Sigmoid colon (tissue), 7 donors: ENCODE measurements at places on chromosomes 1 and 21. TPM values are rescaled to one million over a fixed set of nuclear protein-coding genes. Genes with fewer than 3 reads are reported as not detected.
A peak's percentile ranks its signal among the peaks of the same experiment; 100 is the strongest.

The PAPPA2 gene
- total RNA-seq: 1.4 TPM

- H3K27me3 ChIP-seq: no peaks in the 10 kb centered on the region
- no peak for DNase-seq
- H3K36me3 ChIP-seq: no peaks in the 10 kb centered on the region
- H3K4me1 ChIP-seq: peaks cover 10% of the 10 kb centered on the region
- no peak overlapping the region for H3K4me3 ChIP-seq
Measured at GRCh38 chr1:157403203-157403602, 149.1 kb downstream of the FCRL5 start.

The CADM3 gene
- 21.0 TPM for total RNA-seq

- H3K36me3 ChIP-seq: no peaks in the 10 kb centered on the region
- no peak overlapping the region for H3K27ac ChIP-seq
- peak; percentile 26 for DNase-seq
- H3K4me3 ChIP-seq: no peak overlapping the region
- no peaks in the 10 kb centered on the region for H3K27me3 ChIP-seq
- peaks cover under 1% of the 10 kb centered on the region for H3K4me1 ChIP-seq
Measured at GRCh38 chr1:156559086-156559796, 13.1 kb downstream of the IQGAP3 start.

The AMIGO1 gene
- 12.1 TPM for total RNA-seq

- H3K4me1 ChIP-seq: no peaks in the 10 kb centered on the region
- peaks cover 8% of the 10 kb centered on the region for H3K36me3 ChIP-seq
- no peak overlapping the region for H3K4me3 ChIP-seq
- no peaks in the 10 kb centered on the region for H3K27me3 ChIP-seq
Measured at GRCh38 chr1:172582889-172583288, 49.9 kb downstream of the SUCO start.

DNA sequence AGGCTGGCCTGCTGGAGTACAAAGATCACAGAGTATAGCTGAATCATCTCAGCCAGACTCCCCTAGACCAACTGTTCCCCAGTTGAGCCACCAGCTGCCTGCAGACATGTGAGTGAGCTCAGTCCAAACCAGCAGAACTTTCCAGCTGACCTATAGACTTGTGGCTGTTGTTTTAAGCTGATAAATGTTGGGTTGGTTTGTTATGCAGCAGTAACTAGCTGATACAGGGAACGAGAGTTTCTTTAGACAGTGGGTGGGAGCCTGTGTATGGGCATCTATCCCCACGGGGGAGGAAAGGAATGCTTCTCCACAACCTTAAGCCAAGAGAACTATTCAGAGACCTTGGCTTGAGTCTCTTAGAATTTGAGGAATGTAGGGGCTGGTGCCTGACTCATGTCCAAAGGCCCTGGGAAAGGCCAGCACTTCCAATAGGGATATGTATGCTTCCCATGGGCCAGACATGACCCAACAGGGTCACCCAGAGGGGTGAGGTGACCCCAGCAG lies 30.1 kb downstream of the SLC1A7 start:
- no peak for DNase-seq
- H3K4me1 ChIP-seq: peaks cover 66% of the 10 kb centered on the region
- H3K27me3 ChIP-seq: no peaks in the 10 kb centered on the region
- H3K27ac ChIP-seq: no peak overlapping the region

GRCh38 chr1:81125672-81126071 lies 675.1 kb upstream of the ADGRL2 start:
- H3K36me3 ChIP-seq: no peaks in the 10 kb centered on the region
- no peak overlapping the region for H3K27ac ChIP-seq
- H3K4me1 ChIP-seq: peaks cover 18% of the 10 kb centered on the region
- H3K4me3 ChIP-seq: no peak overlapping the region
- no peak for DNase-seq

The ACTL8 gene
- total RNA-seq: not detected

The ADGRL4 gene
- 7.8 TPM for total RNA-seq

DNA sequence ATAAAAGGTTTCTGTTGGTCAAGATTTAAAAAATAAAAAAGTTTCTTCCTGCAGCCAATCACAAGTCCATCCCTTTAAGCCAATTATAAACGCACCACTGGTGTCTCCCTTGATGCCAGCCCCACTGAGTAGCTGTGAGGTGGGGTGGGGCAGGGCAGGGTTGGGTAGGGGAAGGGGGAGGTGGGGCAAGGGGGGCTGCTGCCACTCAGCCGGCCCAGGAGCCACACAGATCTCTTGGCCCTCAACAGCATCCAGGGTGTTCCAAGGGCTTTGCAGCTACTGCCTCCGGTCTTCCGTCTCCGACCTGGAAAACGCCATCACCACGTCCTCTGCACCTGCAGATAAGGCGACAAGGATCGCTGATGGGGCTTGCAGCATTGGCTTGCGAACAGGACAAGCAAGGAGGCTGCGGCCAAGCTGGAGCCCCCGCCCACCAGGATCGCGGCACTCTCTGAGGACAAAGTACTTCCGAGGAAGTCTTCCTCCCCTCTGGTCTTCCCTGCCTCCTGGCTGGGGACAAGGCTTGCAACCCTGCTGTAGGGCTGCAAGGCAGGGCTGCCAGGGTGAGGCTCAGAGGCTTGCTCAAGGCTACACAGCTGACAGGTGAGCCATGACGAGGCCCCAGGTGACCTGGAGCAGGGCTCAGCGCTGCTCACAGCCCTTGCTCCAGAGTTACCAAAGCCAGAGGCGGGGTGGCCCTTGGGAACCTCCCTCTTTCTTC lies 26.8 kb upstream of the CLSTN1 start:
- DNase-seq: no peak
- H3K4me3 ChIP-seq: no peak overlapping the region
- H3K36me3 ChIP-seq: no peaks in the 10 kb centered on the region

The ZNF683 gene
- not detected for total RNA-seq

- H3K4me3 ChIP-seq: no peak overlapping the region
- no peaks in the 10 kb centered on the region for H3K27me3 ChIP-seq
- H3K36me3 ChIP-seq: no peaks in the 10 kb centered on the region
- no peak overlapping the region for H3K27ac ChIP-seq
Measured at GRCh38 chr1:157838966-157839365, 2.6 kb downstream of the CD5L start.

The NEGR1 gene
- 61.0 TPM for total RNA-seq

The APOBEC4 gene
- total RNA-seq: not detected

GRCh38 chr1:43653893-43654292 lies 3.9 kb downstream of the KDM4A start:
- H3K27ac ChIP-seq: no peak overlapping the region
- H3K4me3 ChIP-seq: no peak overlapping the region
- peaks cover 47% of the 10 kb centered on the region for H3K36me3 ChIP-seq
- DNase-seq: no peak
- no peaks in the 10 kb centered on the region for H3K27me3 ChIP-seq

The SWT1 gene
- 6.8 TPM for total RNA-seq

The ZMYND12 gene
- 0.54 TPM for total RNA-seq

GRCh38 chr1:248873993-248874533 lies 15.2 kb upstream of the ZNF692 start:
- no peaks in the 10 kb centered on the region for H3K4me1 ChIP-seq
- no peaks in the 10 kb centered on the region for H3K36me3 ChIP-seq
- peak overlapping the region; percentile 96 for H3K27ac ChIP-seq

The DNM3 gene
- total RNA-seq: 3.9 TPM

The MAN1C1 gene
- total RNA-seq: 32.1 TPM

DNA sequence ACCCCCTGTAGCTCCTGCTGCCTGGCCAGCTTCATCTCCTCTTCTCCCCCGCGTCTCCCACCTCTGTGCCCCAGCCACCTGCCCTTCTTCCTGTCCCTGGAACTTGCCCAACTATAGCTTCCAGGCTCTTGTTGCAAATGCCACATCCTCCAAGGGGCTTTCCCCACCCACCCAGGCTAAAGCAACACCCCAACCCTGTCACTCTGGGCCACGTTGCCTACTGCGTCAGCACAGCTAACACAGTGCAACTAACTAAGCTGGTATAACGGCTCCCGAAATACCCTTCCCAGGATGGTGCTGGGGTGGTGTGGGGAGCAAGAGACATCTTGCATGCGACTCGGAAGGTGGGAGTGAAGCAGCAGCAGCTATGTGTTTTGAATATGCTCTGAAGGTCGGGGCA lies 19.7 kb downstream of the CAMK2N1 start:
- no peak overlapping the region for H3K27ac ChIP-seq
- no peaks in the 10 kb centered on the region for H3K4me1 ChIP-seq
- no peaks in the 10 kb centered on the region for H3K36me3 ChIP-seq
- no peaks in the 10 kb centered on the region for H3K27me3 ChIP-seq

The DSCAM gene
- total RNA-seq: 0.55 TPM

DNA sequence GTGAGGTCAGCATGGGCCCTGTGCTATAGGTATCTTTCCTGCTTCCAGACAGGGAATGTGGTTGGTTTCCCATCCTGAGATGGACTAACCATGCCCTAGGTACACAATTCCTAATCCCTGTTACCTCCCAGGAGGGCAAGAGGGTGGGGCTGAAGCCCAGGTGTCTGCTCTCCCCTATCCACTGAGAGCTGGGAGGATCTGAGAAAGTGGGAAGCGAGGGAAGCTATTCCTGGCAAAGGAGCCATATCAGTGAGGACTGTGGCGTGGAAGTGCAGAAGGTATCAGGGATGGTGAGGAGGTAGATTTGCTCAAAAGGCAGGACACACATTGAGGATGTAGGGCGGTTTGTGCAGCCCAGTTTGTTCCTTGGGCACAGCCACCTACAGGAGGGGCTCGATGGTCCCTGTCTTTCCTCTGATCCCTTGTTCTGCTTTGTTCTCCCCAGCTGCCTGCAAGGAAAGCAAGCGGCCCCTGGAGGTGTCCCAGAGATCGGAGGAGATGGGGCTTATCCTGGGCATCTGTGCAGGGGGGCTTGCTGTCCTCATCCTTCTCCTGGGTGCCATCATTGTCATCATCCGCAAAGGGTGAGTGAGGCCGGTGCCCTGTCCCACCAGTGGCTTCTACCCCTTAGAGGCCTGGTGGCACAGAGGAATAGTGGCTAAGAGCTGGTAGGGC lies 48.1 kb downstream of the PTPRU start:
- peak; percentile 42 for DNase-seq
- no peak overlapping the region for H3K4me3 ChIP-seq
- no peaks in the 10 kb centered on the region for H3K36me3 ChIP-seq
- no peaks in the 10 kb centered on the region for H3K27me3 ChIP-seq

DNA sequence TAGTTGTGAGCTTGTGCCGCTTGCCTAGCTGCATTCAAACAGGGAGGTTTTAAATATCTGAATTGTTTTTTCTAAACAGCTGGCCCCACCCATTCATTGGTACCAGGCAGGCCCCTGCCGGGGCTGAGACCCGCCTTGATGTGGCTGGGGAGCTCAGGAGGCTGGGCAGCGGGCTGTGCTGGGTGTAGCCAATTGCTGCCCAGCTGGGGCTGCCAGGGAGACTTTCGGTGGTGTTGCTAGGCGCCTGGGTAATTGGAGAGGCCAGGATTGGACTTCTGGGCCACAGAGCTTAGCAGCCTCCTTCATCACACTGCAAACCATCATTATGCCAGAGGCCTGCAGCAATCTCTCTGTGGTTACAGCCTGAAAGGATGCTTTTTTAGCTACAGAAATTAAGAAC lies 12.2 kb downstream of the RHBDL2 start:
- DNase-seq: no peak
- H3K4me1 ChIP-seq: no peaks in the 10 kb centered on the region
- no peaks in the 10 kb centered on the region for H3K27me3 ChIP-seq
- H3K27ac ChIP-seq: no peak overlapping the region
- no peaks in the 10 kb centered on the region for H3K36me3 ChIP-seq

DNA sequence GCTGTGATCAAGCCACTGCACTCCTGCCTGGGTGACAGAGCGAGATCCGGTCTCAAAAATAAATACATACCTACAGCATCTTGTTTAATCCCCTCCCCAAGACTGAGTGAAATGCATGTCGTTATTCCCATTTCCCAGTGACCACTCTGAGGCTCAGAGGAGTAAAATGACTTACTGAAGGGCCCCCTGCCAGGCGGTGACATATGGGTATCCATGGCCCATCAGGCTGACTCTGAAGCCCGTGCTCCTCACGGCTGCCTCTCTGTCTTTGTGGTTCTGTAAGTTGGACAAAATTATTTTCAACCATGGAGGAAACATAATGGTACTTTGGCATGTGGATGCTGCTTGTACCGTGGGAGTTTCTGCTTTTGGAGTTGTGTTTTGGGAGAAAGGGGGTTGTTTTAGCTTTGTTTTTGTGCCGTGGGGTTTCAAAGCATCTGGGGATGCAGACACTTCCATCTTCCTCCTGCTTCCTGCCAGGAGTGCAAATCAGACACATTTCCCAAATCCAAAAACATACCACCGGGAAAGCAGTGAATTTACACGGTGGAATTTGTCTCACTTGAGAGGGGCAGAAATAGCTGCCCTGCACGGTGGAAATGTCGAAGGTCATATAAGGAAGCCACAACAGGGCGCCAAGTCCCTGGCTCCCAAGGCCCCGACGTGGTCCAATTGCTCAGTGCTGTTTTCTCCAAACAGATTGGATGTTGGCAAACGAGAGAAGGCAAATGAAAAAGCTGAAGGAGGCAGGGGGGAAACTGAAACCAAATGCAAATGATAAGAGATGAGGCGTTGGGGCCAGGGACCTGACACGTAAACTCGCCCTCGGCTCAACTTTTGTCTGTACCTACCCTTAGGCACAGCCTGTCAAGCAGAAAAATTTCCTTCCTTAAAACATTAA lies 17.1 kb upstream of the PINK1 start:
- H3K27ac ChIP-seq: peak overlapping the region; percentile 50
- H3K4me1 ChIP-seq: peaks cover 10% of the 10 kb centered on the region
- H3K27me3 ChIP-seq: no peaks in the 10 kb centered on the region
- no peak overlapping the region for H3K4me3 ChIP-seq
- no peak for DNase-seq

The CYP2J2 gene
- total RNA-seq: not detected

The LRRC7 gene
- 0.41 TPM for total RNA-seq

The FBXO28 gene
- total RNA-seq: 21.9 TPM

- no peaks in the 10 kb centered on the region for H3K36me3 ChIP-seq
- no peak for DNase-seq
- H3K4me3 ChIP-seq: no peak overlapping the region
Measured at GRCh38 chr1:195806060-195806459, 802.2 kb downstream of the KCNT2 start.

GRCh38 chr1:7388141-7388487 lies 383.0 kb upstream of the VAMP3 start:
- H3K4me1 ChIP-seq: peaks cover 29% of the 10 kb centered on the region
- H3K27me3 ChIP-seq: no peaks in the 10 kb centered on the region
- no peaks in the 10 kb centered on the region for H3K36me3 ChIP-seq
- no peak overlapping the region for H3K4me3 ChIP-seq
- DNase-seq: peak; percentile 49

GRCh38 chr1:39462074-39462473 lies 29.4 kb upstream of the BMP8A start:
- peaks cover 69% of the 10 kb centered on the region for H3K36me3 ChIP-seq
- H3K4me3 ChIP-seq: no peak overlapping the region
- H3K4me1 ChIP-seq: no peaks in the 10 kb centered on the region
- no peak overlapping the region for H3K27ac ChIP-seq

The TRAPPC3 gene
- total RNA-seq: 125 TPM

- no peak within 1 kb of the TSS for H3K27ac ChIP-seq
- peaks cover 47% of the 10 kb centered on the region for H3K4me1 ChIP-seq
- peak within 1 kb of the TSS; percentile 47 for H3K4me3 ChIP-seq
- no peaks in the 10 kb centered on the region for H3K36me3 ChIP-seq
- H3K27me3 ChIP-seq: peaks cover 100% of the 10 kb centered on the region
Measured at GRCh38 chr1:6419804-6420453, at the start of gene HES2. HES2 (minus strand) TSS chr1:6419919; CDS start chr1:6419820, 99 bp downstream.

GRCh38 chr1:47572731-47573430 lies 135.0 kb downstream of the FOXD2 start:
- peaks cover 39% of the 10 kb centered on the region for H3K27me3 ChIP-seq
- H3K4me1 ChIP-seq: no peaks in the 10 kb centered on the region
- no peak for DNase-seq
- H3K4me3 ChIP-seq: no peak overlapping the region

The OPRD1 gene
- total RNA-seq: under 0.01 TPM

- H3K27me3 ChIP-seq: no peaks in the 10 kb centered on the region
- H3K36me3 ChIP-seq: peaks cover 7% of the 10 kb centered on the region
- no peak overlapping the region for H3K27ac ChIP-seq
- DNase-seq: no peak
- no peaks in the 10 kb centered on the region for H3K4me1 ChIP-seq
- no peak overlapping the region for H3K4me3 ChIP-seq
Measured at GRCh38 chr1:241637604-241638003, 2.6 kb downstream of the CHML start.
